T-helper 1 cell (primary cell): ENCODE measurements at places on chromosomes 2 and 18.

DNA sequence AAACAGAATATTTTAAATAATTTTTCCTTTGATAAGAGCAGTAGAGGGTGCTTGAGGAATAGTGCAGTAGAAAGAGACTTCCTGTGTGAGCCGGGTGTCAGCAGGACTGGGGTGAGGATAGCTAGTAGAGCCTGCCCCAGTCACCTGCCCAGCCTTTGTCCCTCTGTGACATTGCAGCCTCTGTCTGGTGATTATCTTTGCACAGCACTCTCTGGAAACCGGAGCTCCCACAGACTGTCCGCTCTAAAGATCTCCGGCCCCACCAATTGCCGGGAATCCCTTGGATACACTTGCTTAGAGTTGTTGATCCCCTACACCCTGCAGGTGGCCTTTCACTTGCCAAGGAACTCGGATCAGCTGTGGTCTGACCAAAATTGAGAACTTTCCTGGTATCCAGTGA lies 1081.3 kb upstream of the TMEFF2 start:
- no peak for DNase-seq

- no peak for DNase-seq
Observed at GRCh38 chr2:207258263-207258991, 92.7 kb upstream of the KLF7 start.

DNA sequence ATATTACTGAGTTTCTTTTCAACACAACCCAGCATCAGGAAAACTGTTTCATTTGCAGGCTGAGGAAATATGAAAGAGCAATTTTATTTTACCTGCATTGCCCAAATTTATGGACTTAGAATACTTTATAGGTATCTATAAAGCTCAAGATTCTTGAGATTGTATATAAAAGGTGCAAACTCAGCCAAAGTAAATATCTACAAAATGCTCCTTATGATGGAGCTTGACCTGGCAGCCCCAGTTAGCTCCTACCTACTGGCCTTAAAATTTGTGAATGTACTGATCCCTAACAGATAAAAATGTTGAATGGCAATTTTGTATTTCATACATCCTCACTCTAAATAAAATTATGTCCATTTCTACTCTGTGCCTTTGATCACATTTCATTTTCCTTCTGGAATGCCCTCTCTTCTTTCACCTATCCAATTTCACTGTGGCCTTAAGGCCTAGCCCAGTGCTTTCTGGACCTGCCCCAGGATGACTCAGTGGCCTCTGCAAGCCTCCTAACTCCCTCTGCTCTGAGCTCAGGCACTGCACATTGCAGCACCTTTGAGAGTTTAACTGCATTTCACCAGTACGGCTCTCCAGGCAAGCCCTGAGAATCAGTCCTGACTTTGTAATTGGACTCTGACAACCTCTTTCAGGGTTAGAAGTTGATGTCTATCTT lies 125.9 kb downstream of the ANTXR1 start:
- no peak for DNase-seq

- no peak for DNase-seq
Observed at GRCh38 chr2:24199968-24200590, 25.2 kb downstream of the FAM228A start.

- DNase-seq: no peak
Observed at GRCh38 chr2:71952572-71953188, 195.0 kb downstream of the CYP26B1 start.
